ENCODE measurements at places on chromosomes 5 and 9.
A peak's percentile ranks its signal among the peaks of the same experiment; 100 is the strongest.

DNA sequence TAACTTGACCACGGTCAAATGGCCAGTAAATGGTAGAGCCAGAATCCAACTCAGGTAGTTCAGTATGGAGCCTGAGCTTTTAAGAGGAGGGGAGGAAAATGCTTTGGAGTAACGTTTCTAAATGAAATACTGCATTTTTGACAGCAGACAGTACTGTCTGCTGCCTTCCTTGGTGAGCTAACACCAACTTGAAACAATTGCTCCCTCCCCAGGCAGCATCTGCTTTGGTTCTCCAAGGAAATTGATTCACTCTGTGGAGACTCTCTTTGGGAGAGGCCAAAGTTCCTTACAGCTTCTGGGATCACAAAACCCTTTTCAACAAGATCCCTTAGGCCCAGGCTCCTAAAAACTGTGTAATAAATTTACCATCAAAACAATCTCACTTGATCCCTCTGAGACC, 75.2 kb upstream of the SSBP2 start:
- DNase-seq: no peak

DNA sequence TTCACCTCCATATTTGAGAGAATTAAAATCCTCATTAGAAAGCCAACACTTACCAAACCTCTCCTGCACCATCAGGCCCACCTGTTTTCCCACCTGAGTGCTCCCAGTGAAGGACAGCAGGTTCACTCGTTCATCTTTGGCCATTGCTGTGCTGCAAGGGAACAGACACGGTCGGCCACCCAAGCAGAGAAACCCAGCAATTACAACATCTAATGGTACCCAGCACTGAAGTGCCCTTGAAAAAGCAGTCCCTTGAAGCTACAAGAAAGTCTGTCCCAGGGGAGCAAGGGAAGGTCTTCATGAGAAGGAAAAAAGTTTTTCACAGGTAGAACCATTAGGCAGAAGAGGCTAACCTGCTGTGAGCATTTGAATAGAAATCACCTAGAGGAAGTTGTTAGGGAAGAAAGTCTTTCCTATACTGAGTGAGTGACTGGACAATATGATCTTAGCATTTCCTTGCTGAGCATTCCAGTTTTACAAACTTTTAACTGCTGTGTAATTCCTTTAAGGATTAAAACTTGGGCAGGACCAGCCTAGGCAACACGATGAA, 26.7 kb downstream of the ALDH7A1 start:
- DNase-seq: no peak

DNA sequence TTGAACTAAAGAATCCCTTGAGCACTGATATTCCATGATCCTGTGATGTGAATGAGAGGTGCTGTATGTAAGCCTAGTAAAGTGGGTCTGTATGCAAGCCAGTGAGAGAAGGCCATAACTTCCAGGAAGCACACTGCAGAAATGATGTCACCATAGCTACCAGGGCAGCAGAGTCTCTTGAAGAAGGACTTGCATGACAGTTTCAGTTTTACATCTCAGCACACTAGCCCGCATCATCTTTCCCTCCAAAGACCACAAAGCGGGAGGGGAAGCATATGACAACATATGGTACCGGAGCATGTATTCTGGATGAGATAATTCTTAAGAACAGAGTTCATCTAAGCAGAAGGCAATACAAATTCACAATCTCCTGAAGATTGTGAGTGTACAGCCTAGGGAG, 37.6 kb upstream of the MAST4 start:
- DNase-seq: no peak

DNA sequence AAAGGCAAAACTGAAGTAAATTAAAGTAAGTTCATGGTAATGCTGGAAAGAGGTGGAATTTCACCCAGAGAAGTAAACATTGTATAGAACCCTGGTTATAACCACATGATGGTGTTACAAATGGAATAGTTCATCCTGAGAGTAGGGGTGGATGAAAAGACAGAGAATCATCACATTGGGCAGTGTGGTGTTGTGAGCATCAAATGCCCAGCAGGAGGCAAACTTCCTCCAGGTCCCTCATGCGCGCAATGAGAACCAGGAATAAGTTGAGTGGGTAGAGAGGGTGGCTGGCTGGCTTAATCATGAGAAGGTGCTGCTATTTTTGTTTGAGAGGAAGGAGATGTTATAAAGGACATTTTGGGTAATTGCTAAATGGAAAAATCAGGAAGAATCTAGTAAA, 163.3 kb upstream of the HMHB1 start:
- DNase-seq: no peak

GRCh38 chr9:90789862-90790261, 11.8 kb upstream of the SYK start:
- DNase-seq: no peak

GRCh38 chr9:136198605-136199083, 6.3 kb downstream of the LHX3 start:
- DNase-seq: no peak

GRCh38 chr9:113594484-113595299, 131.2 kb downstream of the RGS3 start:
- no peak for DNase-seq

DNA sequence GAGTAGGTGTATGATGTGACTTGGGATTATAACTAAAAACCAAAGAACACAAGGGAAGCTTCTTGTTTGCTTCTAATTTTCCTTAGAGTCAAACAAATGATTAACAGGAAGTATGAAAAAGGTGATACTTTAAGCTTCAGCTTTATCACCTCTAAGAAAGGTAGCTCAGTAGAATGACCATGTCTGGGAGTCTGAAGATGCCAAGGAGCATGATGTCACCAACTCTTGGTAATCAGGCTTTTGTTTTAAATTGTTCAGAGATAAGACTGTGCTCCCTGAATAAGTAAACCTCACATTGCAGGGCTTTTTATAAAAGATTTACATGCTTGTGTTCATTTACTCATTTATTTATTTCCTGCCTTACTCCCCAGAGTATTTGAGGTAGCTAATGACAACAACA, 169.9 kb downstream of the FER start:
- DNase-seq: no peak

DNA sequence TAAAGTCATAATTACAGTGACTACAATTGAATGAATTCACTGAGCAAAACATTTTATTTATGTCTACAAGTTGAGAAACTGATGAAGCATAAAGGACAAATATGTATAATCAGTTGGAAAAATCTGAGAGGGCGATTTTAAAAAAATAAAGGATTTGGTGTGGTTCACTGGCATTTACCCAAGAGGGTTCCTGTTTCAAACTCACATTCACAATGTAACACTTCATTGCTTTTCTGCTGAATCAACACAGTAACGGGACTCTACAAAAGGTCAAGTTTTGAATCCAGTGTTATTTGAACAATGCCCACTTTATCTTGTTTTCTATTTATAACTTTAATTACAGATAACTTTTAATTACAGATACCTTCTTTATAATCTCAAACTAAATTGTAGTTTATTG, 138.6 kb downstream of the NUDT12 start:
- DNase-seq: peak; percentile 25

DNA sequence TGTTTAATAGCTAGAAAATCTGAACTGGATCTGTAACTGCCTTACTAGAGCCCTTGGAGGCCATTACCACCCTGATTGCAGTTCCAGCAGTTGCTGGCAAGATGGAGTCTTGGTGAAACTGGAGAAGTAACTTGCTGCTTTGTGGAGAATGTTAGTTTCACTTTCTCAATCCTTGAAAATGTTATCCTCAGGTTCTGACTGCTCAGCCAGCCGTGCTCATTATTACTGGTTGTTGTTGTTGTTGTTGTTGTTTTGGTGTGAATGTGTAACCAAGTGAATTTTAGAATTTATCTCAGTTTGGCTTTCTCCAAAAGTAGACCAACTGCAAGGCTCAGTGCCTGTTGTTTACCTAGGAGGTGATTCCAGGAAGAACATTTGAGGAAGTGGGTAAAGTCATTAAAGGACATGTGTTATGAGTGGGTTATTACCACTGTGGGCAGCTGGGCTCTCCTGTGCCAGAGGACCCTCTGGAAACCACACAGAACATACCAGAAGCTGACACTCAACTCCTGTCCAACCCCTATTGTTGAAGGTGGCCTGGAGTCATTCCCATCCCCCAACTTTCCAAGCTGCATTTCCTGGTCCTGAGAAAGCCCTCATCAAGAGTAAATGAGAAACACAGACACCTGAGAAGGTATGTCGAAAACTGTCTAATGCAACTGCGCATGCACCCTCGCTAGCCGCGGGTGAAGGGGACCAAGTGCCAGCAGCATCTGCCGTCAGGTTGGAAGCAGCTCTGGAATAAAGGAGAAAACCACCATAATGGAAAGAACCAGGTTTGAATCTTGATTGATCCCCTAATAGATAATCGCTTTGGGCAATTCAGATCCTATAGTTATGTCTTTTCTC, 111.6 kb downstream of the CMYA5 start:
- DNase-seq: no peak

- no peak for DNase-seq
These were observed 25.6 kb downstream of the FYB1 start for GRCh38 chr5:39193553-39194465.

DNA sequence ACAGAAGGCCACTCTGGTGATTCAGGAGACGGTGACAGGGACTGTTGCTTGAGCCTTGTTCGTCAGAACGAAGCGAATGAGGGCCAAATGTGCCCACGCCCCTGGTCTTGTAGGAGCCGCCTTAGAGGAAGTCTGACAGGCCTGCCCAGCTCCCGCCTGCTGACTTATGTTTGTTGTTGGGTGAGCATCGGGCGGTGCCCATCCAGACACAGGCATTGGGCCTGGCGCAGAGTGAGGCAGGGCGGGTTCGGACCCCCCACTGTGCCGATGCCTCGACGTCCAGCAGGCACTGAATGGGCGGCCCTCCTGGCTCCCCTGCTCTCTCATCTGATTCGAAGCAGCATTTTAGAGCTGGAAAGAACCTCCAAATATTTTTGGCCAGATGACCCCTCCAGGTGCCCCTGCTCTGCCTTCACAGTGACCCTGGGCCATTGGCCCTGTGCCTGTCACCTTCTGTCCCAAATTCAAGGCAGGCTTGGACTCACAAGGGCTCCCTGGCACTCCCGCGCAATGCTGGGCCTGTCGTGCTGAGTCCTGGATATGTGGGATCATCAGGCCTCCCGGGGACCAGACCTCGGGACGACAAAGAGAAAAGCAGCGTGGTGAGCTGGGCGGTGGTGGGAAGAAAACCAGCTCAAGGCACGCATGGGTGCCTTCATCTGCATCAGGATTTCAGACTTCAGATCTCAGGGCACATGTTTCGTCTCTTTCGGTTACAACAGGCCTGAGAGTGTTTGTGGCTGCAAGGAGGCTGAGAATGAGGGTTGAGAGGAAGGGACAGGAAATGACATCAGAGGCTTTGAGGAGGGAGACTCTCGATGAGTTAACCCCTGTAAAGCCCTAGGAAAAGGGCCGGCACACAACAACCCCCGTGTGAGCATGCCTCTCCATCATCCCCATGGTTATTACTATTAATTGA, 37.1 kb upstream of the OLFM1 start:
- no peak for DNase-seq

DNA sequence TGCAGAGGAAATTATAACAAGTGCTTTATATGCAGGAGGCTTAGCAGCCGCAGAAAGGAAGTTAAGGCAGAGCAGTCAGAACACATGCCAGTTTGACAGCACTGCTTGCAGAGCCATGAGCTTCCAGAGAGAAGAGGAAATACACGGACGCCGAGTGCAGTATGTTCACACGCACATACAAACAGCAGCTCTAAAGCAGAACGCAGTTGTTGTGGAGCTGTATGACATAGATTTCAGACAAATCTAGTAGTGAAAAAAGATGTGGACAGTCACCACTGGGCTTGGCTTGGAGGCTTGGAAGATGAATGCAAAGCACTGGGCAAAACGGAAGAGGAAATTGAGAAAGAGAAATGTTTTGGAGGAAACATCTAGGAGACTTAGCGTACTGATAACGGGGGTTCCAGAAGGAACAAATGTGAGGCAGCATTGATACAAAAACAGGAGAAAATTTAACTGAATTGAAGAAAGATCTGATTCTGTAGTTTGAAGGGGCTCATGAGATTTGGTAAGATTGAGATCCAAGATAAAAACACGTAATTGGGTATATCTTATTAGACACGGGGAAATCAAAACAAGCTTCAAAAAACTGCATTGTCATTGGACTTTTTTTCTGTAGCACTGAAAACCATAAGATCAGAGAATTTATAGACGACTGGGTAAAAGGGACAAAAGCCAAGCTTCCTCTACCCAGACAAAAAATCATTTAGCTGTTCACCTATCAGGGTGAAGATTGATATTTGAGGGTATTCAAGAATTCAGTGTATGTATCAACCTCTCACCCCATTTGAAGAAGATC, 19.6 kb upstream of the ROPN1L start:
- no peak for DNase-seq

DNA sequence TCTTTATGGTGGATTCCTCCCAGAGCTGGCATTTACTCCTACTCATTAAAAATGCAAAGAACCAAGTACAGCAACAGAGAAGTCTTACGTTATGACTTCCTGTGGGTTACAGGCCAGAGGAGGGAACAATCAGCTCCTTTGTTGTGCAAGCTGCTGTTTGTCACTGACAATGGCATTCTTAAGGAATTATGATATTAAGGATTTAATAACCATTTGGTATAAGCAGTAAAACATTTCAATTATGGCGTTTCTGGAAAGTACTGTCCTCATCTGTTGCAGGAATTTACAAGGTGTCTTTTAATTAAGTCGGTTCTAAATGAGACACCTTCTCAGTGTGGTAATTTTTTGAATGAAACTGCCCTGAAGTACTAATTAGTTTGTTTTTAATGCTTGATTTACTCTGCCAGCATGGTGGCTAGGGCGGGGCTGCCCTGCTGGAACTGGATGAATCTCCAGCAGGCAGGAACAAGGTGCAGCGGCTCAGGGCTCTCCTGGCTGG, 49.1 kb upstream of the VDAC1 start:
- peak; percentile 77 for DNase-seq

GRCh38 chr5:115738830-115739229, 77.6 kb downstream of the CDO1 start:
- no peak for DNase-seq

DNA sequence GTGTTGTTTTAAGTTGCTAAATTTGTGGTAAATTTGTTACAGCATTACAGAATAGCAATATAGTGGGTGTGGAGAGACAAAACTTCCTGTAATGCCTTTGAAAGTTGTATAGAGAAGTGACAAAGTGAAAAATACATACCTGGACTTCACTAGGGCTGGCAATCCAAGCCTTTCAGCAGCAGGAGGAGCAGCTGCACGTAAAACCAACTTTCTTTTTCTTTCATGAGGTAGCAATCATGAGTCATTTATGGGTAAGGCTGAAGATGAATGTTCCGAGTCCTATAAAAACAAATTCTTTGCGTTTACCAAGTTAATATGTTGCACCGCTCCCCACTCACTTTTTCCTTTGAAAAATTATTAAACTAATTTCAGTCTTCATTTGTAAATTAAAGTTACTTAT, 1138.2 kb downstream of the TAF11L14 start:
- peak; percentile 88 for DNase-seq

GRCh38 chr5:40618926-40619325, 60.8 kb upstream of the PTGER4 start:
- peak; percentile 17 for DNase-seq

DNA sequence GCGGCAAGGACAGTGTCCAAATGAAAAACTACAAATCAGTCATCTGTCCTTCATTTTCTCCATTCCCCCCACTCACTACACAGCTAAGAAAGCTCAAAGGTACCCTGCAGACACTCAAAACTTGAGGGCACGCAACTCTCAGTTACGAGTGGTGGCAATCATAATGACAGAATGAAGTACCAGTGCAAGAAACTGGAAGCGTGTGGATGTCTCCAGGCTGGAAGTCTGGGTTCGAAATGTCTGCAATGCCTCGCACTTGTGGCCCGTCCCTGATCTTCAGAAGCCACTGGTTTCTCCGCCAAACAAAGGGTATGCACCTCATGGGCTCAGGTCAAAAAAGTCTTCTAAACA, 597 bp upstream of the CENPH start:
- no peak for DNase-seq

GRCh38 chr9:2634153-2634552, 12.6 kb downstream of the VLDLR start:
- DNase-seq: no peak

Measured in PC-3 (cell line).